ENCODE measurements at places on chromosomes 5 and 9. TPM values are rescaled to one million over a fixed set of nuclear protein-coding genes. Genes with fewer than 3 reads are reported as not detected.

GRCh38 chr5:1004461-1005248 lies 3.9 kb upstream of the NKD2 start:
- peaks cover 17% of the 10 kb centered on the region for H3K4me1 ChIP-seq
- no peak for DNase-seq
- no peak overlapping the region for H3K27ac ChIP-seq
- H3K27me3 ChIP-seq = peaks cover 83% of the 10 kb centered on the region
- H3K4me3 ChIP-seq = peak overlapping the region; percentile 44

DNA sequence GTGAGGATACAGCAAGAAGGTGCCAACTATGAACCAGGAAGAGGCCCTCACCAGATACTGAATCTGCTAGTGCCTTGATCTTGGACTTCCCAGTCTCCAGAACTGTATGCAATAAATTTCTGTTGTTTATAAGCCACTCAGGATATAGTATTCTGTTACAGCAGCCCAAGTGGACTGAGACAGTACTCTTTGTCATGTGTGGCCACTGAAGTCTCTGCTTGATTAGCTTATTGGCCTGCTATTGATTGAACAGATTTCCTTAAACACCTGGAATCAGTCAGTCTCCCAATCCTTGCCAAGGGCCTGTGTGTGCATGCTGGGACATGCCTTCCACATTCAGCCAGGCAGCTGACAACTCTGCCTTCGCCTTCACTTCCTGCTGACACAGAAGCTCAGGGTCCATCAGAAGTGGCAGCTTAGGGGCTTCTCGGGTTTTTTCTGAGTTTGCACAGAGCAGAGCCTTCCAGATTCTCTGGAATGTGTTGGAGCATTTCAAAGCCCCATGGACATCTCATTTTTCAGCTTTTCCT lies 13.7 kb upstream of the ROR2 start:
- H3K4me3 ChIP-seq = no peak overlapping the region
- H3K27ac ChIP-seq = no peak overlapping the region
- no peaks in the 10 kb centered on the region for H3K36me3 ChIP-seq
- H3K27me3 ChIP-seq = no peaks in the 10 kb centered on the region

TRIM14 gene
- polyA plus RNA-seq = 19.8 TPM

- H3K4me3 ChIP-seq = no peak overlapping the region
- H3K27me3 ChIP-seq = no peaks in the 10 kb centered on the region
- no peak for DNase-seq
- H3K4me1 ChIP-seq = no peaks in the 10 kb centered on the region
- H3K27ac ChIP-seq = no peak overlapping the region
Measured at GRCh38 chr5:16712620-16713019, 95.8 kb upstream of the RETREG1 start.

SMIM32 gene
- polyA plus RNA-seq = not detected

PHYHD1 gene
- polyA plus RNA-seq = 4.7 TPM

GRCh38 chr5:85388770-85389169 lies 1004.1 kb upstream of the EDIL3 start:
- H3K4me1 ChIP-seq = no peaks in the 10 kb centered on the region
- DNase-seq = no peak
- no peaks in the 10 kb centered on the region for H3K36me3 ChIP-seq
- no peak overlapping the region for H3K27ac ChIP-seq
- no peaks in the 10 kb centered on the region for H3K27me3 ChIP-seq

GLE1 gene
- 22.2 TPM for polyA plus RNA-seq

DNA sequence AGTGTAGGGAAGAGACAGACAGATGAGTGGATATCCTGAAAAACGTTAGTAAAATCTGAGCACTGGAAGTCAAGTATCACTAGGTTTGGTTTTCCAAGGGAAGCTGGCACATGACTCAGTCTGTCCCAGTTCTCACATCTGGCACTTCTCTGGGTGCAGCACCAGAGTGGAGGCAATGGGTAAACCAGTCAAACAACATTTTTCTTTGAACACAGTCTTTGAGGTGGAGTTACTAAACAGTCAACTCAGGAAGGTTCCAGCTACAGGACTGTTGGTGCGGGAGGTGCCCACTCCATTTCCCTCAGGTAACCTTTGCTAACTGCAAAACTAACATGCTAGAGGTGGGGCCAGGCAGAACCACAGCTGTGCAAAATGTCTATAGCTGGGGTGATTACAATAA lies 301.4 kb upstream of the RFX3 start:
- no peak for DNase-seq
- H3K36me3 ChIP-seq = no peaks in the 10 kb centered on the region
- peaks cover 34% of the 10 kb centered on the region for H3K4me1 ChIP-seq
- H3K27ac ChIP-seq = peak overlapping the region; percentile 45
- no peak overlapping the region for H3K4me3 ChIP-seq

HABP4 gene
- polyA plus RNA-seq = 7.7 TPM

SV2C gene
- 0.02 TPM for polyA plus RNA-seq

NTRK2 gene
- polyA plus RNA-seq = 0.08 TPM

DNA sequence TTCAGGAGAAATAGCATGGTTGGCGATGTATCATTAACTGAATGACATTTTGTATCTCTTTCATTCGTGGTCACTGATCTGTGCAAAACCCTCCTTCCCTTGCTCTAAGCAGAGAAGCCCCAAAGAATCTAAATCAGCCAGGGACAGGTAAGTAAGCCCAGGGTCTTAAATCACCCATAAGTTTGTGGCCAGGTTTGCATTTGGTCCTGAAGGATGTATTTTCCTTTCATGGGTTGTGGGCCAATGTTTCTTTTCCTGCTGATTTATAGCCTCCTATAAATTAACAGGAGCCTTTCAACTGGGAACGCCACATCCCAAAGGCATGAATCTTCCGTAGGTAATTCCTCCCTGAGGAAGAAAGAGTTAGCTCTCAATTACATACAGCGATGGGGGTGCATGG lies 217.5 kb upstream of the TNC start:
- H3K4me1 ChIP-seq = peaks cover 4% of the 10 kb centered on the region
- no peaks in the 10 kb centered on the region for H3K36me3 ChIP-seq
- H3K4me3 ChIP-seq = no peak overlapping the region
- no peaks in the 10 kb centered on the region for H3K27me3 ChIP-seq

- H3K4me1 ChIP-seq = peaks cover 20% of the 10 kb centered on the region
- H3K36me3 ChIP-seq = no peaks in the 10 kb centered on the region
- no peak overlapping the region for H3K27ac ChIP-seq
- H3K27me3 ChIP-seq = no peaks in the 10 kb centered on the region
- H3K4me3 ChIP-seq = no peak overlapping the region
Measured at GRCh38 chr5:115456056-115456455, 88.5 kb downstream of the FEM1C start.

GRCh38 chr5:122030251-122030650 lies 47.8 kb downstream of the LOX start:
- H3K27me3 ChIP-seq = no peaks in the 10 kb centered on the region
- no peaks in the 10 kb centered on the region for H3K36me3 ChIP-seq
- H3K4me3 ChIP-seq = no peak overlapping the region
- H3K27ac ChIP-seq = no peak overlapping the region
- peaks cover 2% of the 10 kb centered on the region for H3K4me1 ChIP-seq

LVRN gene
- 0.08 TPM for polyA plus RNA-seq

DNA sequence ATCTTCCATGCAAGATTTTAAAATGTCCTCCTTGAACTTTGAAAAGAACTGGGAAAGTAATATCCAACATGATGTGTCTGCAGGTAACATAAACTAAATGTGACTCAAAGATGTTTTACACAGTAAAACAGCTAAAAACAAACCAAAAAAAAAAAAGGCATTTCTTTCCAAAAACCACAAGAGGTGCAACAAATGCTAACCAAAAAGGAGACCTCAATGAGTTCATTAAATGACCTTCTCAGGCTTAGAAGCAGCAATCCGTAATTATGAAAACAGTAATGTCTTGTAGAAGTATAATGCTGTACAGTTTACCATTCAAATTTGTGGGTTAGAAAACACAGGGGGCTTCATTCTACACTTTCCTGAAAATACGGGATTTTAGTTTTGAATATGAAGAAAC lies 2.5 kb downstream of the RNF145 start:
- H3K4me3 ChIP-seq = peak overlapping the region; percentile 86
- H3K27ac ChIP-seq = peak overlapping the region; percentile 97
- no peaks in the 10 kb centered on the region for H3K36me3 ChIP-seq
- no peaks in the 10 kb centered on the region for H3K27me3 ChIP-seq

ZNF483 gene
- 0.46 TPM for polyA plus RNA-seq

GRCh38 chr5:96015709-96016108 lies 54.1 kb upstream of the ELL2 start:
- H3K36me3 ChIP-seq = no peaks in the 10 kb centered on the region
- DNase-seq = no peak
- no peak overlapping the region for H3K4me3 ChIP-seq
- H3K27me3 ChIP-seq = no peaks in the 10 kb centered on the region
- H3K4me1 ChIP-seq = peaks cover 8% of the 10 kb centered on the region
- H3K27ac ChIP-seq = no peak overlapping the region

- H3K36me3 ChIP-seq = no peaks in the 10 kb centered on the region
- H3K4me1 ChIP-seq = no peaks in the 10 kb centered on the region
- H3K4me3 ChIP-seq = no peak overlapping the region
- no peaks in the 10 kb centered on the region for H3K27me3 ChIP-seq
- H3K27ac ChIP-seq = no peak overlapping the region
Measured at GRCh38 chr5:179318221-179318955, 26.9 kb downstream of the ADAMTS2 start.

GRCh38 chr5:172839669-172840431 lies 5.8 kb downstream of the ERGIC1 start:
- no peak for DNase-seq
- peaks cover 10% of the 10 kb centered on the region for H3K4me1 ChIP-seq
- H3K36me3 ChIP-seq = peaks cover 18% of the 10 kb centered on the region
- no peak overlapping the region for H3K27ac ChIP-seq
- H3K4me3 ChIP-seq = no peak overlapping the region
- H3K27me3 ChIP-seq = no peaks in the 10 kb centered on the region

- no peaks in the 10 kb centered on the region for H3K27me3 ChIP-seq
- DNase-seq = no peak
- no peaks in the 10 kb centered on the region for H3K36me3 ChIP-seq
Measured at GRCh38 chr9:69034071-69034470, 1.5 kb upstream of the FXN start.

IRX4 gene
- polyA plus RNA-seq = 14.6 TPM

DNA sequence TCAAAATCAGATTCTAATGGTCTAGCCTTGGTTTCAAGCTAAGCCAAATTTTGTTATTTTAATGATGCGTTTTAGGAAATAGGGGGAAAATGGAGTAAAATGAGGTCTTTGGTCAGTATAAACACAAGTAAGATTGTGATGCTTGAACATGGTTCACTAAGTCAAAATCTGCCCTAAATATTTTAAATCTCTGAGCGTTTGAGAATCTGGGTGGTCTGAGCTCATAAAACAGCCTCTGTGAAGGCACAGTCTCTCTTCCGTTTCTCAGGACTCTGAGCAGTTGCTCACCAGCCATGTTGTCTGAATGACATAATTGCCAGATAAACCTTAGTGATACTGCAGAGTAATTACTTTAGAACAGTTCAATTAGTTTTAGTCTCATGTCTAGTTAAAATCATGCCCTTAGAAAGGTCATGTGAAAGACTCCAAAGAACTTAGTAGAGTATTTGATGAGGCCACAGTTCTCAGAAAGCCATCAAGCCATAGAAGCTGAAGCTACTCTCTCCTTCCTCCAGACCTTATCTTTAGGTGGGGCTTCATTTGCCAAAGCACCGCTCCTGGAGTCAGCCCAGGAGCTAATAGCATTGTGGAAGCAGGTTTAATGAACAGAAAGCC lies 257.1 kb upstream of the MAP3K1 start:
- no peak for DNase-seq
- no peaks in the 10 kb centered on the region for H3K36me3 ChIP-seq
- H3K27ac ChIP-seq = no peak overlapping the region
- peaks cover 13% of the 10 kb centered on the region for H3K4me1 ChIP-seq

DNA sequence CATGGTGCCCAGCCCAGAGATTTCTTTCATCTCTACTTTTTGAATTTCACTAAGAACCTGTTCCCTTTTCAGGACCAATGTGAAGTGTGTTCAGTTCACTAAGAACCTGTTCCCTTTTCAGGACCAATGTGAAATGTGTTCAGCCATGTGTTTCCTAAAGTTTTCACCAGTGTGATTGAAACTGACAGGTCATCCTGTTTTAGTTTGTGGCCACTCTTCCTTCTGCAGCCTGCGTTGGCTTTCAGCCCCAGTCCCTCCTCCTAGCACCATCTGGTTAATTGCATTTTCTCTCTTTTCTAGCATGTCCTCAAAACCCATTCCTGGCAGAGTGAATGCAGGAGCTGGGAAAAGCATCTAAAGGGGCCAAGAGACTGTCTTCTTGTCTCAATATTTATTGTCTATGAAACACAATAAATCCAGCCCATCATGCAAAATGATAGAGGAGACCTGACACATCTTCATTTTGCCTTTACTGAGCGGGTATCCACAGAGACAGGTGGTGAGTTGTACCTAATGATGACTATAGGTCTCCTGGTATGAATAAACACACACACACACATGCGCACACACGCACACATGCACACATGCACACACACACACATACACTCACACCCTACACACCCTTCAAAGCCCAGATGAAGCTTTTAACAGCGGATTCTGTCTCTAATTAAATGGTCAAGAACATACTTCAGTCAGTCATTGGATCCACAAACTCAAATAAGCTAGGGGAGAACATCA lies 6.1 kb upstream of the PANK3 start:
- H3K4me1 ChIP-seq = peaks cover 2% of the 10 kb centered on the region
- H3K27ac ChIP-seq = no peak overlapping the region
- no peak for DNase-seq
- no peaks in the 10 kb centered on the region for H3K27me3 ChIP-seq
- H3K36me3 ChIP-seq = no peaks in the 10 kb centered on the region

GRCh38 chr9:105355781-105356180 lies 92.1 kb upstream of the FSD1L start:
- DNase-seq = peak; percentile 23
- no peak overlapping the region for H3K27ac ChIP-seq
- H3K4me1 ChIP-seq = no peaks in the 10 kb centered on the region

Measured in keratinocyte (primary cell).